T-helper 2 cell (primary cell): ENCODE measurements at places on chromosomes 5 and 9.

DNA sequence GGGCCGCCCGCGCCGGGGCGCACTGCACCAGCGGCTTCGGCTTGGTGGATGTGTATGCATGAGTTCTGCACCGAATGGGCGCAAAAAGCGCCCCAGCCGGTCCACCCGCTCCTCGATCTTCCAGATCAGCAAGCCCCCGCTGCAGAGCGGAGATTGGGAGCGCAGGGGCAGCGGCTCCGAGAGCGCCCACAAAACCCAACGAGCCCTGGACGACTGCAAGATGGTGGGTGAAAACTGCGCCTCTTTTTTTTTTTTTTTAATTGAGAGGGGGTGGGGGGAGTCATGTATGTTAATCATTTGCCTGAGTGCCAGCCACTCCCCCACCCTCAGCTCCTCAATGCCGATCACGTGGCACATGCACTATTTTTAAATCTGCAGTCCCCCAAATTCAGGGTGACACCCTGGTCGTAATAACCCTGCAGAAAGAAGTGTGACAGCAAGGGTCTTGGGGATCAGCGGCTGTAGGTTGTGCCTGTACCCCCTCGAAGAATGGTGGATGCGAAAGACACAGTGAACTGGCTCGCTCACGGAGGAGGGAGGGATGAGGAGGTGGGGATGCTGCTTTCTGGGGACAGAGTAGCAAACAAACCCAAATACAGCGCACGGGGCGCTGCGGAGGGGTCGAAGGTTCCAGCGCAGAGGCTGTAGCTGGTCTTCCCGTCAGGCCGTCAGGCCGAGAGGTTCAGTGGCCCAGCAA lies 900 bp downstream of the RGS7BP start:
- peak; percentile 2 for DNase-seq

DNA sequence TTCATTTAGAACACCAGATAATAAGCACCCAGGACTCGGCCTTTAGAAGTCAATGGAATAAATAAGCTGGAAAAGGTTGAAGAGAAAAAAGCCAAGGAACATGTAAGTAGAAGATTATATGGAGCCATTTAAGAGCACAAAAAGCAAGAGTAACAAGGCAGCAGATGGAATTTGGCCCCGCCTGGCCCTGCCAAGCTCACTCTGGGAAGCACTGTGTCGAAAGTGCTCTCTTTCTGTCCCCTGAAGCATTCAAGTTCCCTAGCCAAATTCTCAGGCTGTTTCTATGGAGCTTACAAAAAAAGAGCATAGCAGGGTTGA lies 73.0 kb upstream of the GPR151 start:
- DNase-seq = no peak

GRCh38 chr9:12414514-12414913 lies 278.7 kb upstream of the TYRP1 start:
- no peak for DNase-seq

DNA sequence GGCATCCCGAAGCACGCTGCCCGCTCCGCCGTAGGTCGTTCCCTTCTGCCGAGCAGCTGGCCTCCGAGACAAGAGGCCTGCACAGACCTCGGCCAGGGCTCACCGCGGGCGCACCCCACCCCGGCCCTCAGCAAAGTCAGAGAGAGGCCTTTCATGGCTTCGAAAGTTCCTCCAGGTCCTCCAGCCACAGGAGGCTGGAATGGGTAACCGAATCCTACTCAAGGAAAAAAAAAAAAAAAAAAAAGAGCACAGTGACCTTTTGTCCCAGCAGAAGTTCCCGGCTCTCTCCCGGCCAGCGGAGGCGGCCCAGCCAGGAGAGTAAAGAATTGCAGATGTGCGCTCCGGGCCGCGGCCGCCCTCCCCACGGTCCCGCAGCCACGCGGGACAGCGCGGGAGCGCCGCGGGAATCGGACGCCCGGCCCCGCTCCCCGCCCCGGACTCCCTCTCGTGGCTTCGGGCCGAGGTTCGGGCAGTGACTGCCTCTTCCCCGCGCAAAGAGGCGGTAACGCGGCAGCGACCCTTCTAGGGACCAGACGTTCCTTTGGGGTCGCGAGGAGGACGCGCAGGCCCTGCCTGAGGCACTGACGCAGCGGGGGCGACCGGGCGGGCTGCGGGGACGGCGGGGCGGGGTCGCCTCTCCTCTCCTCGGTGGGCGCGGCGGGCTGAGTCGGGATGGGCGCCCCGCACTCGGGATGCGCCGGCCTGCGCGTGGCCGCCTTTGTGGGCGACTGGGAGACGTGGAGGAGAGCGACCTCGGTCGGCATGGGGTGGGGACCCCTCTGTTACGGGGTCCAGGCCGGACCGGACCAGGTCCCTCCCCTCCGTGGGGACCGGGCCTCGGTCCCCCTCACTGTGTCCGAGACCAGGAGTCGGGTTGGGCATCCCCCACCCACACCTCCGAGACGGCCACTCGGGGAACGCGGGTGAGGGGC lies 754 bp downstream of the GFPT2 start:
- no peak for DNase-seq

DNA sequence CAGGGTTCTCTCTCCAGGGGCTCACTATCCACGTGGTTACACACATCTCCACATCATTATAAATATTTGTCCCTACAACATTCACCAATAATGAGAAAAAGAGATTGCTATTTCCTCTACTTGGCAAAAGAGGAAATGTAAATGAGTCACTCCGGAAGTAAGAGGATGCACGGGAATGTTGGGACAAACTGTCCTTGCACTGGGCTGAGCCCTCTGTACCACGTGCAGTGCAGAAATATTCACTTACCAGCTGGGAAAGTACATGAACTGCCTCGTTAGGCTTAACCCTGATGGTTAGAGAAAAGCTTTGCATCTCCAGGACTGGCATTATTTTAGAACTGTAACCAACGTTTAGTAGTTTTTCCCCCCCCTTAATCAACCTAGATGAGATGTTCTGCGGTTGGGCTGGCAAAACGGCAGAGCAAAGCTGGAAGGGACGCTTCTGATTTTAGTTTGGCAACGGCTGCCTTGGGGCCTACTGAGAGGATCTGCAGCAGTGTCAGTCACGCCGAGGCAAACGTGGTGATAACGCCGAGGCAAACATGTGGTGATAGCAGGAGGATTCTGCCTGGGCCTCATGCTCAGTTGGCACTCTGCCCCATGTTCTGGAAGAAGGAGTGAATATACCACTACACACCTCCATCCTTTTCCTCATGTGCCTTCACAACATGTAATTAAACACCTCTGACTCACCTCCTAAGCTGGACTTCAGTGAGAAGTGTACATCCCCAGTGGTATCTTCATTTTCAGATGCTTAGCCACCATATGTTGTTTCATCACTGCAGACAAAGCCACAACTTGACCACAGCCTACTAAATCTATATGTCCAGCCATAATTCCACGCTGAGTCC lies 661.4 kb upstream of the KLF4 start:
- no peak for DNase-seq

GRCh38 chr9:84435902-84436301 lies 95.3 kb upstream of the SLC28A3 start:
- no peak for DNase-seq

GRCh38 chr5:140258016-140258415 lies 44.9 kb downstream of the PFDN1 start:
- DNase-seq = no peak

- DNase-seq = no peak
These were observed 50.0 kb downstream of the RCL1 start for GRCh38 chr9:4842734-4843133.

DNA sequence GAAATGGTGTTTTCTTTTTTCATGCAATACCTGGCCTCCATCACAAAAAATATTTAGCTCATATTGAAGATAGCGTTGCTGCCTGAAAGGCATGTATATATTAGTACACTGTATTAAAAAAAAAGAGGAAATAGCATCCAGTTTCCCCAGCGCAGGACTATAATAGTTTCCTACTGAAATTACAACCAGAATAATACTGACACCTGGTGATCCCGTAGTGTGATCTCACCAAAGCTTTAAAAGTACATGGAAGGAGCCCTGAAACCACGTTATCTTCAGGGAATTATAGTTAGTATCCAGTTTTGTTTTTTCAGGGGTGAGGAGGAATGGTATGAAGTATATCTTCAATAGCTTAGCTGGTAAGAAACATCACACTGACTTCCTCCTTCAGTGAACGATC lies 264.9 kb downstream of the CD180 start:
- no peak for DNase-seq

GRCh38 chr9:107632661-107633060 lies 143.1 kb upstream of the KLF4 start:
- no peak for DNase-seq

DNA sequence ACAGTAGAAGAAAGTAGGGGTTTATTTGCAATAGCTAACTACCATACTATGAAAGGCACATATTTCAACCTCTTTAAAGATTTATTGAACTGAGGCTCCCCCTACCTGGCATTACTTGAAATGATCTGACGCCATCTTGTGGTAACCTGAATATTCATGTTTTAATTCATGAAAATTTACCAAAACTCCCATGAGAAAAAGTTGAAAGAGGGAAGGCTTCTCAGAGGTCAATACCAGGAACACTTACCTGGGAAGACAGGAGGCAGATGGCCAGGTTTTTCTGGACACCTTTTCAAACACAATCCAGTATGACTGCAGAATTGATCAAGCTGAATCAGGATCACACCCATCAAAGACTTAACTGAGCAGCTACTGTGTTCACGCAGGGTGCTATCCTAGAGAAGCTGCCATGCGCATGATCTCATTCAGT lies 9.4 kb downstream of the PRELID2 start:
- no peak for DNase-seq

DNA sequence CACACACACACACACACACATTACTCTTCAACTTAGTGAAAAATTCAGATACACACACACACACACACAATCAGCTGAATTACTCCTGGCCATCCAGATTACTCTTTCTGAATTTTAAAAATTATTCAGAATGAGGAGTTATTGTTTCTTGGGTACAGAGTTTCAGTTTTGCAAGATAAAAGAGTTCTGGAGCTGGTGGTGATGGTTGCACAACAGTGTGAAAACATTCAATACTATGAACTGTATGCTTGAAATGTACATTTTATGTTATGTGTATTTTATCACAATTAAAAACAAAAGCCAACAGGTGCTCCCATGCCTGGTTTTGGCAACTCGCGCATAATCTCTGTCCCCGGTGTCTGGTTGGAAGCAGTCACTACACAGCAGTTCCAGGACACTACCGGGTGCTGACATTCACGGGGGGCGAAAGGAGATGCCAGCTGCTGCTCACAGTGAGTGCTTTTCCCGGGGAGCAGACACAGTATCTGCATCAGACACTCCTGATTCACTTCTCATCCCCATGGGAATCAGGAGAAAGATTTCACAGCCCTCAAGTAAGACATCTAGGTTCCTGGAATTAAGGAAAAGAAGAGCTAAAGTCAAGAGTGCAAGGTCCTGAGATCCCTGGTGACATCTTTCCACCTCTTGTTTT lies 55.7 kb downstream of the LHFPL2 start:
- no peak for DNase-seq

DNA sequence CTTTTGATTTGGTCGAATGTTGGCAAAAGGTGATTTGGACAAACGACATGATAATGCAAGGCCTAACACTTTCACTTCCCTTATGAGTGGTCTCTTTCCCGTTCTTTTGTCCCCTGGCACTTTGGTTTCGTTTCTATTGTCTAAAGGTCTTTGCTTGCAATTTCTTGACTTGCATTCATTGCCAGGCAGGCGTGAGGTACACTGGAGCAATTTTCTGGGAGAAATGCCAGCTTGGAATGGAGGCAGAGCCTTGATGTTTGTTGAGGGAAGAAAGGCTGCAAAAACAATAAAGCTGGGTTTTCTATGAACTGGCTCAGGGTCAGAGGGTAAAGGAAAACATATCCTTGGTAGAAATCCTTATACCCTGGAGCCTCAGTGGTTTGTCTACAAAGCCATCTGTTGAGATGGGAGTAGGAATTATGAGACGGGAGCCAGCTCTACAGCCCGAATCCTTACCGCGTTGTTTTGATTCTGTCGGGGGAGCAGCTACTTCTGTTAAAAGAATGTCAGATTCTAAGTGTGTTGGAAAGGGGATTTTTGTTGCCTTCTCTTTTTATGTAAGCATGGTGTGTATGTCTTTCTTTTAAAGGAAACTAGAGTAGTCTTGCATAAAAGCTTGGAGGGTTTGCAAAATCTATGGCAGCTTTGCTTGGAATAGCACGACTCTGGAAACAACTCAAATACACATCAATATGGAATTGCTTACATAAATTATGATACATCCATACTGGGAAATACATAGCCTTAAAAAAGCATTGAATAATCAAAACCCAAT lies 158.9 kb downstream of the RMI1 start:
- DNase-seq = no peak

GRCh38 chr9:5357431-5358105 lies 17.9 kb upstream of the RLN1 start:
- DNase-seq = no peak

DNA sequence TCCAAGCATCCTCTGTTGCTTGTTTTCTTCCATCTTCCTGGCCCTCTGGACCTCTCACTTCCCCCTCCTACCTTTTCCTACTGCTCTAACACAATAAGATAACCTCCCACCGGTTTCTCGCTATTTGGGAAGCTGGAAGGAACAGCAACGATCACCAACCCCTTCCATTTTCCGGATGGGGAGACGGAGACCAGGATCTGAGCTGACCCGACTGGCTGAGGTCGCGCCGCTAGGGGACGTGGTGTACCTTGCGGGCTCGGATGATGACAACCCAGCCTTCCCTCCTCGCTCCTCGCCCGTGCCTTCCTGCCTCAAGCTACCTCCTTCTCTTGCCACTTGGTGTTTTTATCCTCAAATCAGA lies 1.9 kb downstream of the LPAR1 start:
- DNase-seq = no peak

- DNase-seq = no peak
These were observed 875.0 kb upstream of the DMAC1 start for GRCh38 chr9:8674536-8674935.

DNA sequence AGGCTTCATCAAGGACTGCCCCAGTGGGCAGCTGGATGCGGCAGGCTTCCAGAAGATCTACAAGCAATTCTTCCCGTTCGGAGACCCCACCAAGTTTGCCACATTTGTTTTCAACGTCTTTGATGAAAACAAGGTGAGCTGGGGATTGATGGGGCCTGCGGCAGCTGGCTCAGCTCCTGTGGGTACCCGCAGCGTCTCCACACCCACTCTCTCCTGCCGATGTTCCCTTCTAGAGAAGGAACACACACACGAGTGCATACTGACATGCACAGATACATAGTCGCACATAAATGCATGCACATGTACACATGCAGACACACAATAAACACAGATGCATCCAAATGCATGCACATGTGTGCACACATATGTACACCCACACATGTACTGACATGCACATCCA lies 45.6 kb downstream of the NCS1 start:
- DNase-seq = no peak

- no peak for DNase-seq
These were observed 108.5 kb upstream of the TXNDC8 start for GRCh38 chr9:110446171-110446570.

DNA sequence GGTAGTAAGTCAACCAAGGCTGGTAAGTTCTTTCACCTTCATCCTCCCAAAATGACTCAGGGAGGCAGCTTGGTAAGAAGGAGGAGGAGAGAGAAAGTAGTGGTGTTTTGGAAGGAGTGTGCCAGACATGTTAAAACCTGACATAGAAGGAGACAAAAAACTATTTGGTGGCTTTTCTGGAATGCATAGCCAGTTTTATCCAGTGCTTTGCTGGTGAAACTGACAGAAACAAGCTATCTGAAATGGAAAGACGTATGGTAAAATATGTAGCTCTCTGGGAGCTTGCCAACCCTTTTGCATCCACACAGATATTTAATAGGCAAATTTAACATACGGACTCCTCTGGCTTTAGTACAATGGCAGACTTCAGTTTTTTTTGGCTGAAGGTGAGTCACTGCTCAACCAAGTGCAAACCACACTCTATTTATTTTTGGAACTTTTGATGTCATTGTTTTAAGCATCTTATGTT lies 45.4 kb downstream of the RAB14 start:
- peak; percentile 11 for DNase-seq
